Stimulated activated CD8-positive, alpha-beta memory T cell treated with anti-CD3 and anti-CD28 coated beads, Interleukin-4, amount 100 ng/mL, for 1 hour (primary cell): ENCODE measurements at places on chromosomes 4 and X.
A peak's percentile ranks its signal among the peaks of the same experiment; 100 is the strongest.

GRCh38 chr4:42345962-42346544 is 51.2 kb upstream of the SHISA3 start:
- DNase-seq: no peak

GRCh38 chrX:77450415-77450814 is 3.2 kb downstream of the FGF16 start:
- no peak for DNase-seq

- no peak for DNase-seq
Measured at GRCh38 chrX:5084279-5084678, 1144.4 kb downstream of the NLGN4X start.

GRCh38 chr4:87005690-87006425 is 71.0 kb downstream of the AFF1 start:
- peak; percentile 1 for DNase-seq

- no peak for DNase-seq
Measured at GRCh38 chr4:164943192-164943591, 34.3 kb downstream of the TRIM61 start.
